ENCODE measurements at places on chromosomes 4 and X.

DNA sequence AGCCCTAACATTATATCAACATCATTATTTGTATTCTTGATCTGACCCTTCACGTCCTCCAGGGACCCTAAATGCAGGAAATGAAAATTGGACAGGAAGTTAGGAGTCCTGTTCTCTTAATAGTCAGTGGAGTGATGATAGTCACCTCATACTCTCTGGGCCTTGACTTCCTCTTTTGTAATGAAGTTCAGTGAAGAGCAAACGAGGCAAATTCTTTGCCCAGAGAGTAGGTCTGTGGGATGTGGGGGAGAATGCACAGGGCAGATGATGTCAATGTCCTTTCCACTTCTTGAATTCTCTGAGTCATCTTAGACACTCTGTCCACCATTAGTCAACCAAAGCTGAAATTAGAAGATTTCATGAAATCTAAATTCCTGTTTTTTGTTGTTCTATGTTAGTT is 17.1 kb upstream of the GPRIN3 start:
- no peak for DNase-seq

DNA sequence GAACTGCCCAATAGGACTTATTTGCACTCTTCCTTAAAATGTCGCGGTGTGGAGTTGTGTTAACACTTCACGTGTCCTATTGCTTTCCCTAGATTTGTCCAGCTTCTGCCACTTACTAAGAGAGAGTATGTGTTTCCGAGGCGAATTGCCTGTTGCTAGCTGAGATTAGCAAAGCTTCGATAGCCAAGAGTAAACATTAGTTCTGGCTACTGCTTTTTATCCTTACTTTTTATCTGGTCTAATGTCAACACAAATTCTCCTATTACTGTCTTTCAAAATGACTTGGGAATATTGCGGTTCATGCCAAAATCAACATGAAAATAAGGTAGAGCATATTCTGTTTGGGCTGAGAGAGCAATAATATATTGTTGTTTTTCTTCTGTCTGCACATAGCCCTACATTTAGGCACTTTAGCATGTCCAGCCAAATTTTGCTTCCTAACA is 90.4 kb upstream of the VEGFC start:
- DNase-seq, result no peak

DNA sequence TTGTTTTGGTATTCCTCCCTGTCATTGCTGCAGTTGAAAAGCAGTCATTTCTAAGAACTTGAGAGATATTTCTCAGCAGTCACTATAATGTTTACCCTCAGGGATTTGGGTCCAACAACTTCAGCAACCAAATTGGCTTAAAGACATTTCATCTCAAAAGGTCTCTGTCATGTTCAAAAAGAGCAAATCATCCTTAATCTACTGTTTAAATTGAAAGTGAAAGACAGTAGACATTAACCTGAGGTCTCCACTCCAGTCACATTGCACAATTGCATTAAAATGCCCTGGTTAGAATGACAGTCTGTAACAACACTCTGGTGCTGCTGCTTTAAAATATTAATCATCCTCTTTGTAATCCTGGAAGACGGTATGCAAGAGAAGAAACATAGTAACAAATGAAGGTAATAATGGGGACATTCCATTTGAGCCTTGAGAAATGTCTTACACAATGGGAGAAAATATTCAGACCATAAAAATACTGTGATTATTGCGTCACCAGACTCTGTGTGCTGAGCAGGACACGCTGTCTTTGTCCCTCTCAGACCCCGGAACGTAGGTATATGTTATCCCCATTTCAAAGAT is 90.2 kb upstream of the UNC5C start:
- DNase-seq, result no peak

GRCh38 chrX:72687396-72687795 is 26.7 kb downstream of the PHKA1 start:
- DNase-seq, result no peak

- DNase-seq, result no peak
These were observed 27.9 kb downstream of the ARHGEF6 start for GRCh38 chrX:136752796-136753195.

DNA sequence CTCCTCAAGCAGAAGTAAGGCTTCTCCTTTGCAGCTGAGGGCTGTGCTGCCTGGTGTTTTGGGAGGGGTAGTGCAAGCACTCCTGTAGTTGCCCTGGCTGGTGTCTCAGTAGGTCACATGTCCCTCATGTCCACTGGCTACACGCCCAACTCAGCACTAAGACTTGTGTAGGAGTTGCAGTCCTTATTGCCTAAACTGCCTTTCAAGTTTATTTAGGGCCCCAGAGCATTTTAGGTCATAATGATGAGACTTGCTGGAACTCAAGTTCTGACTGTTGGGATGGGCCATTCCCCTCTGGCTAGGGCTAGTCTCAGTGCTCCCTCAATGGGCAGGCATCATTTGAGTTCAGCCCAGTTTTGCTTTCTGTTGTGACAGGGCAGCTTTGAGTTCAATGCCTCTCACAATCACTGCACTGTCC is 44.1 kb downstream of the PPM1K start:
- no peak for DNase-seq

- no peak for DNase-seq
These were observed 48.0 kb upstream of the LAS1L start for GRCh38 chrX:65582450-65583082.

DNA sequence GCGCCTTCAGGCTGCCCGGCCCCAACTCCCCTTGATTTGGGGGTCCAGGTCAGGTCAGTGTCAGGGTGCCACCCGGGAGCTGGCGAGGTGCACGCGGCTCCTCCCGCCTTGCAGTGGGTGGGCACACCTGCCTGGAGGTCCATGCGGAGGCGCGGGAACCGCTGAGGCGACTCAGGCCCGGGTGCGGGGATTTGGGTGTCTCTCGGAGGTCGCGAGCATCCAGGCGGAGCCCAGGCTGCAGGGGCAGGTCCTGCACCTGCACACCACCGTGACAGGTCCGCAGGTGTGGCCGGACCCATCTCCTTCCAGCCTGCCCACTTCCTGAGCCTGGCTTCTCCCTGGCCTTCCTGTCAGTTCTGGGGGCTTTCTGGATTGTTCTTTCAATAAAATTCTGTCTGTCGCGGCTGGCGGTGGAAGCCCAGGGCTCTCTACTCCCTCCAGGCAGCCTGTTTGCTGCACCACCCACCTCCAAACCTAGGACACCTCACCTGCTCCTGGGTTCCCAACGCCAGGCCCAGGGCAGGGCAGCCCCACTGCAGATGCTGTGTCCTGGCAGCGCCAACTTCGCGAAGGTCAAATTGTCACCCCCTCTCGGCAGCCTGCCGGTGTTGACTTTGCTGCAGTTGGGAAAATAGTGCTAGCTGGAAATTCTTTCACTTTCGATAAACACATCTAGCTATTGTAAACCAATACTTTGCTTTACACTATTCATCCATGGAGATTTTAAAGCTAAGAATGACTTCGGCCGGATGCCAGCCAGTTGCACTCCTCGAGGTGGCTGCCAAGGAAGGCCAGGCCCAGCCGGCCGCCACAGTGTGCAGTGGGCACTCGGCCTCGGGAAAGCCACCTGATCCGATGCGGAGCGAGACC is 35.9 kb downstream of the FGFRL1 start:
- peak; percentile 30 for DNase-seq

- DNase-seq, result no peak
These were observed at the start of gene TMPRSS11B for GRCh38 chr4:68245594-68245993. Gene TMPRSS11B (minus strand): TSS chr4:68245694. CDS start chr4:68245558, 136 bp downstream.

- DNase-seq, result no peak
These were observed 8.3 kb upstream of the VEGFC start for GRCh38 chr4:176800891-176801534.

GRCh38 chr4:24880186-24880585 is 32.7 kb downstream of the CCDC149 start:
- DNase-seq, result no peak

- no peak for DNase-seq
These were observed 457.8 kb upstream of the PCDH7 start for GRCh38 chr4:30262379-30262778.

GRCh38 chr4:7823416-7823824 is 116.2 kb downstream of the AFAP1 start:
- no peak for DNase-seq

DNA sequence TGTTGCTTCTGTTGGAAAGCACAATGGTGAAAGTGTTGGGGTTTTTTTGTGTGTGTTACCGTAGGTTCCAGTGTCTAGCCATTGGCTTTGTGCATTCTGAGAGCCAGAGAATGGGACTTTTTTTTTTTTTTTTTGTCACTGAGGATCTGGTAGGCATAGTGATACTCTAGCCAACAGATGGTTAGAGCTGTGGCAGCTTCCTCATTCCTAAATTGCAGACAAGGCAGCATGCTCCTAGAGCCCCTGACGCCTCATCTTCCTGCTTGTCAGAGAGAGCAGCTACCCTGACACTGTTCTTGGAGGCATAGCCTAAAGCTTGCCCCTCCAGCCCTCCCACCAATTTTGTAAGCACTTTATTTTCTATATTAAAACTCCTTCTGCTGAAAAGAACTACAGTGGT is 27.0 kb downstream of the ARHGEF9 start:
- DNase-seq, result no peak

DNA sequence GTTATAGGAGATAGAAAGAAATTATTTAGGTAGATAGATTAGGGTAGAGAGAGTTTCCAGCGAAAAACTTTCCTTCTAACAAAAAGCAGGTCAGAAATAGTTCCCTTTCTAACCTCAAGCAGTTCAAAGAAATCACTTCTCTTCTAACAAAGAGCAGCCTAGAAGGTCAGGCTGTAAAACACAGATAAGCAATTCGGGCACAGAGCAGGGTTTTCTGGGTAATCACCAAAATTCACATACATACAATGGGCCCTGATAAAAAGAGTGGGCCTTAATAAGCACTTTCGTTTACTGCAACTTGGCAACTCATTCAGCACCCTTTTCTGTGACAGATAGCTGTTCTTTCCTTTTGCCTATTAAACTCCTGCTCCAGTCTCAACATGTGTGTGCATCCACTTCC is 13.4 kb upstream of the NAF1 start:
- no peak for DNase-seq

GRCh38 chr4:113773014-113773413 is 11.5 kb upstream of the CAMK2D start:
- DNase-seq, result peak; percentile 50

GRCh38 chr4:165439344-165439743 is 60.5 kb downstream of the CPE start:
- no peak for DNase-seq

- no peak for DNase-seq
These were observed 252.3 kb downstream of the PDHA2 start for GRCh38 chr4:96092151-96092705.

GRCh38 chrX:33415459-33415858 is 204.1 kb upstream of the DMD start:
- no peak for DNase-seq

- no peak for DNase-seq
These were observed 28.8 kb downstream of the DTHD1 start for GRCh38 chr4:36310216-36310615.

- no peak for DNase-seq
These were observed 75.3 kb upstream of the FRMPD3 start for GRCh38 chrX:107374132-107374531.

DNA sequence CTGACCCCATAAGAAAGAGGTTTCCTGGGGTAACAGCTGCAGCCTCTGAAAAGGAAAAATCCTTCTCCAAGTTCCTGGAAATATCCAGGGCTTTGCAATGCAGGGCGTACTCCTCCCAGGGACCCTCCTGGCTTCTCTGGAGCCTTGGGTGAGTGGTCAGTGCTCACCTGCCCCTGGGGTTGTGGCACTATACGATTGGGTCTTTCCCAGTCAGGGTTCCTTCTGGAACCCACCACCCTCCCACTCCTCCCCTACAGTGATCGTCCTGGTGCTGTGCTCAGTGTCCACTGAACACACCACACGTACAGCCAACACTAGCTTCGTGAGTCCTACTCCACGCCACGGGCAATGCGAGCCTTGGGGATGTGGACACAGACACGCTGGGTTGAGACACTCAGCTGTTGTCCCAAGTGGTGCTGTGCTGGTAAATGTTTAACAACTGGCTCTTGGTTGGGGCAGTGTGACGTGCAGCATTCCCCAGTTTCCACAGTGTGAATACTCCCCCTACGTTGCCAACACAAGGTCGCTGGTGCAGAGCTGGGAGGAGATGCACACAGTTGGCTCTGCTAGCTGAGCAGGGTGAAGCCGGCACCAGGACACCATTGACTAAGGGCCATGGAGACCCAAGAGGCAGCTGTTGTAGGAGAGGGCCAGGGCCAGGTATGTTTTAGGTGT is 65.4 kb downstream of the HTRA3 start:
- no peak for DNase-seq

- DNase-seq, result no peak
These were observed 8.3 kb downstream of the PPM1K start for GRCh38 chr4:88275949-88276515.

DNA sequence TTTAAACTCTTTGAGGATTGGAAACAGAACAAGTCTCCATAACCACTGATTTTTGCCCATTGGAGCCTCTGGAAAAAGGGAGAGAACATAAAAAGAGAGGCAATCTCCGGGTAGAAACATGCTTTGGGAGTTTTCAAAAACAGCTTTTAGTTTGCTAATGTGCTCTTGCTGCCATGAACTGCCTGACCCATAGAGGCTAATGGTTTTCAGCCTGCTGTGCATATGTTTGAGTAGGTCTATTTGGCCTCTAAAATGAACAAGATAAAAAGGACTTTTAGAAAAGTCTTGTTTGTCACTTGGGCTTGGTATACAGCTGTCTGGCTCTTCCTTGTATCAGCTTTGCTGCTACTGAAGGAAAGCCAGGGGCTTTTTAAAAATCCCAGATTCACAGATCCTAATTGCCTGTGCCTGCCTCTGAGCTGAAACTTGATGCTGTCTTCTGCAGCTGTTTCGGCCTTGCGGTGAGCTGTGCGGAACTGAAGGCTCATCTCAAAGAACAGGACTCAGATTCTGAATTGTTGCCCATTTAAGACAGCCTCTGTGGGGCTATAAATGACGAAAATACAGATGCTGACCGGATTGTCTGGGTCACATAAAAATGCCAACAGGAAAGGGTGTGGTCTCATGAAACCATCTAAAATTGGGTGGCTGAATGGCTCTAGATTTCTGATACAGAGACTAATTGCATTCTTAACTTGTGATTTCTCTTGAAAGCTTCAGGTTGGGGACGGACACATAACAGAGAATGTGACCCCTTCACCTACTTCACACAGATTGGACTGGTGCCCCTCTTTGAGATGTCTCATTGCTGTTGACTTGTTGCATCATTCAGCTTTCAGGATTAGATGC is 18.4 kb upstream of the ZNF41 start:
- no peak for DNase-seq

DNA sequence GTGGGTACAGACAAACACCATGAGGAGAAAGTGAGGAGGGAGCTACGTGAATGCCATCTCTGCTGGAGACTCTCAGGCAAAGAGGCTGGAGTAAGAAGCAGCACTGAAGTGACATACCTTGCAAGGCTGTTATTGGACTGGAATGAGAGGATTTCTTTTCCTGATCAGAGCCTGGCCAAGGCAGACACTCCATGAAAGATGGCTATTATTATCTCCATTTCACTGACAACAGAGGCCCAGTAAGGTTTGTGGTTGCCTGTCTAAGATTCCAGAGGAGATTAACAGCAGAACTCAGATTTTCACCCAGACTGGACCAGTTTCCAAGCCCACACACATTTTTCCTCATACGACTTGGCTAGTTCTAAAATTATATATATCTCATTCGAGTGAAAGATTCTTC is 162.0 kb upstream of the EOLA2 start:
- DNase-seq, result no peak

- no peak for DNase-seq
These were observed 22.0 kb downstream of the DNAAF6 start for GRCh38 chrX:107228486-107228819.

GRCh38 chr4:173370130-173370476 is 651 bp upstream of the SAP30 start:
- no peak for DNase-seq

- DNase-seq, result no peak
These were observed 25.8 kb downstream of the DOCK11 start for GRCh38 chrX:118521435-118521834.

- no peak for DNase-seq
These were observed 47.3 kb downstream of the JAKMIP1 start for GRCh38 chr4:6152869-6153705.
